ENCODE measurements at places on chromosomes 7 and 10.

DNA sequence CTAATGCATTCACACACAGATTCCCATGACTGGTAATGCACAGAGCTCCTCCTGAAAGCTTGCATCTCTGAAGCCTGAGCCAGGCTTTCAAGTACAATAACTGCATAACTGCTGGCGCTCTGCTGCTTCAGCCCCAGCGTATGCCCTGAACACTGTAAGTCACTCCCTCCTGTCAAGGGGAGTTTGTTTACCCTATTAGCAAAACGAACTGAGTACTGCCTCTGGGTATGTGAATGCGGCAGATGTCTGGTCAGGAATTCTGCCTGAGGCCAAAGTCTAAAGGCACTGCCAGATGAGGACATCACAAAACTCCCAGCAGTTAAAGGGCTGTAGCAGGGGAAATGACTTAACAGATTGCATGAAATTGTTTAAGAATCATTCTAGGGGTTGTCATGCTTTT is 97.7 kb downstream of the NRCAM start:
- no peak for DNase-seq

- no peak for DNase-seq
Measured at GRCh38 chr10:49761789-49762565, at the start of gene OGDHL. Gene OGDHL, minus strand, starts transcription at chr10:49762323. Its CDS starts 3,731 bp downstream, at chr10:49758592.

GRCh38 chr7:80681272-80681885 is 42.9 kb downstream of the CD36 start:
- DNase-seq: no peak

GRCh38 chr7:155467846-155468784 is 10.2 kb downstream of the EN2 start:
- no peak for DNase-seq

DNA sequence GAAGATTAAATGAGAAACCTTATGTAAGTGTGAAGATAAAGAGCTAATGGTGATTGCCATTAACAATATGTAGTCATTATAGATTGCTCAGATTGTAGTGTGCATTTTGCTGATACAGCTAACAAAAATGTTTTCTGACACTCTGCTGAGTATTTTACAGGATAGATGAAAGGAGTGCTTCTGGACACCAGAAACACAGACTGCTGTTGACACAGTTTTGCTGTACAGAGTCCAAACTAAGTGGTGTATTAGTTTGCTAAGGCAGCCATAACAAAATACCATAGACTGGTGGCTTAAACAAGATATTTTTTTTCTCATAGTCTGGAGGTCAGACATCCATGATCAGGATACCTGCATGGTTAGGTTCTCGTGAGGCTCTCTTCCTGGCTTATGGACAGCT is 2.2 kb downstream of the SMC3 start:
- DNase-seq: no peak

DNA sequence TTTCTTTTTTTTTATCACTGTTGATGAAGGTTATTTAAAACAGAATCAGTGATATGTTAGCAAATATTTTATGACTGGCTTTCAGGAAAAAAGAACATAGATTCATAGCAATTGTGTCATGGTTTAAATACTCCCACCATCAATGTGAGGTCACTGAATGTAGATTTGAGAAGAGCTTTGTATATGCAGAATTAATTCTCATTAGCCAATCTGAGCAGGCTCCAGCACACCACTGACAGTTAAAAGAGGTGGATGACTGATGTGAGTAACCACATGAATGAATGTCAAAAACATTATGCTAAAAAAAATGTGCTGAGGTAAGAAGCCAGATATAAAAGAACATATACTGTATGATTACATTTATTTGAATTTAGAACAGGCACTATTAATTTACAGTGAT is 174.8 kb upstream of the KAT6B start:
- no peak for DNase-seq

DNA sequence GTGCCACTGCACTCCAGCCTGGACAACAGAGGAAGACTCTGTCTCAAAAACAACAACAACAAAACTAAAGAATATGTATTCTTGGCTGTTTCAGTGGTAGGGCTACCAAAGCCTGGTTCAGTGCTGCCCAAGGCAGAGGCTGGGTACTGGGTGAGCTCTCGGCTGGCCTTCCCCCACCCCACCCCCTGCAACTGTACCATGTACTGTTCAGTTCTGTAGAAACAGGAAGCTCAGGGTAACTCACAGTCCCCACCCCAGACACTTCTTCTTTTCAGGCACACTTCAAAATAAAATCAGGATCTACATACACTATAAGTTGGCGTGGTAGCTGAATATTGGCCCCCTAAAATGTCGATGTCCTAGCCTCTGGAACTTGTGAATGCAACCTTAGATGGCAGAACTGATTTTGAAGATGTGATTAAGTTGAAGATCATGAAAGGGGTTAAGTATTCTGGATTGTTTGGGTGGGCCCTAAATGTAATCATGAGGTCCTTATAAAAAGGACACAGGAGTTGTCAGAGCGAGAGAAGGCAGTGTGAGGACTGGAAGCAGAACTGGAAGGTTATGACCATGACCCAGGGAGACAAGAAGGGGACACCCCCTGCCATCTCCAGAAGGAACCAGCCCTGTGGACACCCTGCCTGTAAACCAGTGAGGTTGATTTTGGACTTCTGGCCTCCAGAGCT is 31.2 kb downstream of the TBXAS1 start:
- no peak for DNase-seq

DNA sequence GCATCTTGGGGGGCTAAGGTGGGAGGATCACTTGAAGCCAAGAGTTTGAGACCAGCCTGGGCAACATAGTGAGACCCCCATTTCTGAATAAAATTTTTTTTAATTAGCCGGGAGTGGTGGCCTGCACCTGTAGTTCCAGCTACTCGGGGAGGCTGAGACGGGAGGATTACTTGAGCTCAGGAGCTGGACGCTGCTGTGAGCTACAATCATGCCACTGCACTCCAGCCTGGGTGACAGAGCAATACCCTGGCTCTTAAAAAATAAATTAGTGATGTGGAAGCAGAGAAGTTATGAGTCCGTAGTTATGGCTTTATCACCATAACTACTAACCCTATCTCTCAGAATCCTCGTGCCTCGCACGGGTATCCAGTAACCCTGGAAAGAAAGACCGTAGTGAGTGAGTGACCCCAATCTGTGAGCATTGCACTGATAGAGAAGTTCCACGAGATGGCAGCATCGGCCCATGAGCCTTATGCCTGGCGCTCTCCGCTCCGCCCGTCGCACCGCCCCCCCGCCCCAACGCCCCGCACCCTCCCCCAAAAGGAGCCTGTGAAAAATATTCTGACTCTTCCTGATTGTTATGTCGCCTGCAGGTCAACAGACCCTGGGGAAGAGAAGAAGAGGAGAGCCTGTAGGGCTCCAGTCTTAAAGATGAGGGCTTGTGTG is 4.9 kb upstream of the SLC29A3 start:
- DNase-seq: no peak

DNA sequence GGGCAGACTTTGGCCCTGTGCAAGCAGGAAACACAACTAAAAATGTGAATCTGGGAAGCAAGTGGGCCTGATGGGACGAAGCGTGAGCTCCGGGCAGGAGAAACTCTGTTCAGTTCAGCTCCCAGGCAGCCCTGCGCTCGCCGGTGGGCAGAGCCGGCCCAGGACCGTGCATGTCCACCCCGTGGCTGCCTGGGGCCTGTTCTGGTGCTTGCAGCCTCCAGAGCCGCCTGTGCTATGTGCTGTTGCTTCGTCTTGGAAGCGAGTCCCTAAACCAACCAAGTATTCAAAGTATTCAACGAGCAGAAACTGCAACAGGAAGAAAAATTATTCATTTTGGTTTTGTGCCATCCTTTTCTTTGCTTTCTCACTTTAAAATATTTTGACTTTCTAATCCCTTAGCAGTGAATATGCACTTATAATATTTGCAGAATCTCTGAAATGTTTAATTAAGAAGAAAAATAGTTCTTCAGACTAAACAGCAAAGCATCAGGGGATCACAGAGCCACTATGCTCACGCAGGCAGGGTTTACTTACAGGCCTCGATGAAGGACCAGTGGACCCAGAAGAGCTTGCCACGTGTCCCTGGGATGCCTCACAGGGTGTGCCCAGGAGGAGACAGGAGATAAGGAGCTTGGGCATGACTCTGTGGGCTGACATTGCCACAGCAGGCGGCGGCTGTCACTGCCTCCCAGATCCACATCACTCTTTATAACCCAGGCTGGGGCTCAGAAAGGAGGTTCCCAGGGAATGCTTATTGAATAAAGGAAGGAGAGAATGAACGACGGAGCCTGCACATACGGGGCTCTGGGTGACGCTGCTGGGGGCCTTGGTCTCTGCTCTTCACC is 45.6 kb downstream of the VIPR2 start:
- DNase-seq: no peak

DNA sequence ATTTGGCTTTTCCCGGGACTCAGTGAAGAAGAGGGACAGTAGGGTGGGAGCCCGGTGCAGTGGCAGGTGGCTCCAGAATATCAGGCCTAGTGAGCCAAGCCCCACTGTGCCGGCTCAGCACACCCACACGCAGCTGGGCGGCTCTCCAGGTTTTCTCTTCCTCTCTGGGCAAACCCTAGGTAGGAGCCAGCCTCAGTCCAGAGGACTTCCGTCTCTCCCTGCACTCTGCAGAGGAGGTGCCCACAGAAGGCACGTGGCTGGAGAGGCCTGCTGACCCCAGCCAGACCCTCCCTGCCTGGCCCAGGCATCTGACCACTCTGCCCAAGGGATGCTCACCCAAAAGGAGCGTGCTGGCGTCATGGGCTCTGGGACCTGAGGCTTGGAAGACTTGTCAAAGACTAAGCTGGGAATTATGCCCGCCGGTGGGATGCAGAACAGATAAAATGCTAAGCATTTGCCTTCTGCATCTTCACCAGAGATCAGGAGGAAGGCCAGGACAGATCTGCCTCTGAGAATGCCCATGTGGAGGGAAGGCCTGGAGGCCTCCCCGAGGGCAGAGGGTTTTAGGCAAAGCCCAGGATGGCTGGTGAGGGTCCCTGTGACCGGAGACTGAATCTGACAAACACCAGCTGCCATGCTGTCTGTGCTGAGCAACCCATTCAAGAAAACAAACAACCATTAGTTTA is 40.2 kb downstream of the TCERG1L start:
- DNase-seq: no peak

DNA sequence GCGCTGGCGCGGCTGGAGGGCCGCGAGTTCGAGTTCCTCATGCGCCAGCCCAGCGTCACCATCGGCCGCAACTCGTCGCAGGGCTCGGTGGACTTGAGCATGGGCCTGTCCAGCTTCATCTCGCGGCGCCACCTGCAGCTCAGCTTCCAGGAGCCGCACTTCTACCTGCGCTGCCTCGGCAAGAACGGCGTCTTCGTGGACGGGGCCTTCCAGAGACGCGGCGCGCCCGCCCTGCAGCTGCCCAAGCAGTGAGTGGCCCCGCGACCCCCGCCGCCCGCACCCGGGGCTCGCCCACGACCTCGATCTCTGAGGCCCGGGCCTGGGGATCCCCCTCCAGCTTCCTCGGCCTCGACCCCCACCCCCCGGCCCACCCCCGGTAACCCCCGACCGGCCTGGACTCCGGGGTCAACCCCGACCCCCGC is 537 bp downstream of the FOXK1 start:
- DNase-seq: no peak

DNA sequence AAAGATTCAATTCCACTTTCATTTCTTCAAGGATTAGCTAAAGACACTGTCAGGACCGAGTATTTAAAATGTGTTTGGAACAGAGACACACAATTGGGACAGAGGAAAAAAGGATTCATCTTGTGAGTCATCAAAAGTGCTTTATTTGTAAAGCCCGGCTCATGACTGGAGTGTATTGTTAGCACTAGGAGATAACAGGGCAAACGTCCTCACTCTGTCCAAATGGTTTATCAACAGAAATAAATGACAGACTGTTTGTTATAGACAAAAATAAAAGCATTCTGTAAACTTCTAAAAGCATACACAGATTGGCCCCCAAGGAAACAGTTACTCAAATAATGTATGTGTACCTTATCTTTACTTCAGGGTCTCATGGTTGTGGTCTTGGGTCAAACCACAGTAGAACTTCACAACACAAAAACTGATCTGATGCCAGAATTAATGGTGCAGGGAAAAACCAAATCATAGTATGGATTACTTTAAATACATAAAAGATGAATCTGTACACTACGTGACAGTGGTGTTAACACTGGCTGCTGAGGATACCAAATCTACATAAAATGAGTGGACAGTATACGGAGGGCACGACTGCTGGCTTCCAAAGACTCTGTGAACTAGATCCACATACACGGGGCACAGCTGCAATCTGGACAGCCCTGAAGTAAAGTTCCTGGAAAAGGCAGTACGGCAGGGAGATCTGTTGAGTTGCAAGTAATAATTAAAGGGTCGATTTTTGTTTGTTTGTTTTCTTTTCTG is 179.4 kb downstream of the PIP4K2A start:
- DNase-seq: no peak

GRCh38 chr10:72311667-72312066 is 37.9 kb downstream of the DDIT4 start:
- DNase-seq: no peak

- no peak for DNase-seq
Measured at GRCh38 chr7:73740771-73741170, 2.2 kb upstream of the ABHD11 start.

DNA sequence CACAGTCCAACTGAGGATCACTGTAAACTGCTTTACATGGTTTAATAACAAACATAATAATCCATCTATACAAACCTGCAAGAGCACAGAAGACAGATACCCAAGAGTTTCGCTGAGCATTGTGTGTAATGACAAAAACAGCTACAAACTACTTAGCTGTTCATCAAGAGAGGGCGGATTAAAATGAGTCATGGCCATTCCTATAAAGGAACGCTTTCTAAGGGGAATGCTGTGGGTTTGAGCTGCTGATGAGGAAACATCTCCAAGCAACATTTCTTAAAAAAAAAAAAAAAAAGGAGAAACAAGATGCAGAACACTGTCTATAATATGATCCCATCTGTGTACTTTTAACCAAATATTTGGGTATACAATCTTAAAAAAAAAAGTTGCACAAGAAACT is 33.8 kb downstream of the VOPP1 start:
- no peak for DNase-seq

- DNase-seq: peak; percentile 11
Measured at GRCh38 chr7:129218514-129219062, 6.2 kb upstream of the AHCYL2 start.

GRCh38 chr10:48302515-48303476 is 3.7 kb upstream of the MAPK8 start:
- no peak for DNase-seq

DNA sequence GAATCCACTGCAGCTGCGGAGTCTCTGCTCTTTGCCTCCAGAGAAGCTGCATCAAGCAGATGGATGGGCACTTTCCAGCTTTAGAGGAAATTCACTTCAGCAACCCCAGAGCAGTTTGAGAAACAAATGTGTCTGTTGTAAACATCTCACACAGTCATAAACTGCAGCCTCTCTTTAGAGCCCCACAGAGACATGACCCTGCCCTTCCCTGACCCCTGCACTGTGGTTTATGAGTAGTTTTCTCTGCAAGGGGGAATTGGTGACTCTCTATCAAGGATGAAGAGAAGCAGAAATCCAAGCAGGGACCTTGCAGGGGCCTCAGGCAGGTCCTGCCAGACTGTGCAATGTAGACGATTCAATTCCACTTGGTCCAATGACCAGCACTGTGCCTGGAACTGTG is 160.2 kb downstream of the SH2D4B start:
- DNase-seq: no peak

GRCh38 chr10:58140691-58141347 is 126.9 kb downstream of the IPMK start:
- DNase-seq: no peak

Data from GOT3 (cell line).